ENCODE measurements at places on chromosomes 6 and 20.

GRCh38 chr6:106037060-106037459, 49.1 kb upstream of the PRDM1 start:
- peak; percentile 82 for DNase-seq

DNA sequence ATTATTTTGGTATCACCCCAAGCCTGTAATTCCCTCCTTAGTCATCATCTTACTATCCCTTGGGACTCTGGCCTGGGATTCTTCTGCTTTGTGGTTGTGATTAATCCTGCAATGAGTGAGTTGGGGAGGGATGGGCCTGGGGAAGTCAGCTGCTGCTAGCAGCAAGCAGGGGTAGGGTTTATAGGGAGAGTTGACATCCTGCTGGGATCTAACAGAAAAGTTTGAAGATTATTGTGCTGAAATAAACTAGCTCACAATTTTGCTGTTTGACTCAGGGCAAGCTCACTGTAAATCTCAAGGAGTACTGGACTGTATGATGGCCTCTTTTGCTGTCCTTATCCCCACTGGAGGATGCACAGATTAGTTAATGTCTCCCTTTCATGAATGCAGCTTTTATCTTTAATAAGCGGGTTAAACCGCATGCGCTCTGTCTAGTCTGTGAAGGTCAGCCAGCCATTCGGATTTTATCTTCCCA, 83.4 kb downstream of the JARID2 start:
- DNase-seq: peak; percentile 91

DNA sequence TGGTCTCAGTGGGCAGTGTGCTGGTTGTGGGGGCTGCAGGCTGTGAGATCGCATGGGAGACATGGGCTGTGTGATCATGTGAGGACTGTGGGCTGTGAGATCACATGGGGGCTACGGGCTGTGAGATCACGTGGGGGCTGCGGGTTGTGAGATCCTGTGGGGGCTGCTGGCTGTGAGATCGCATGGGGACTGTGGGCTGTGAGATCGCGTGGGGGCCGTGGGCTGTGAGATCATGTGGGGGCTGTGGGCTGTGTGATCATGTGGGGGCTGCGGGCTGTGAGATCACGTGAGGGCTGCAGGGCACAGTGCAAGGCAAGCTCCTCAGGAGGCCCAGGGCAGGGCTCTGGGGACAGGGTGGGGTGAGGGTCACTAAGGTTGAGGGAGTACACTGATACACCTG, 140.5 kb upstream of the CST7 start:
- DNase-seq: no peak

DNA sequence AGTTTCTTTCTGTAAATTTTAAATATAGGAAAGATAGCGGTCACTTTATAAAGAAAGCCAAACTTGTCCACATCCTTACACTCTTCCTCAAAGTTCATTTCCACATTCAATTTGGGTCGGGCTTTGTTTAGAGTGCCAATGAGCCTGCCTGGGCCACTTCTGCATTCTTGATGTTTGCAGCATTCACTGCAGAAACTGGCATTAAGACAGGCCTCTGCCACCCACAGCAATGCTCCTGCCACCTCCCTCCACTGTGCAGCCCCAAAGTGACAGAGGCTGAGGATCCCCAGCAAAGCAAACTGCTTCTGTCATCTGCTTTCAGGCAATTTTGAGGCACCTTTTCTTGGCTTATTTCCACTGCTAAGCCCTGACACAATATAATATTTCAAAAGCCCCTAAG, 61.2 kb downstream of the TNFAIP3 start:
- DNase-seq: no peak

DNA sequence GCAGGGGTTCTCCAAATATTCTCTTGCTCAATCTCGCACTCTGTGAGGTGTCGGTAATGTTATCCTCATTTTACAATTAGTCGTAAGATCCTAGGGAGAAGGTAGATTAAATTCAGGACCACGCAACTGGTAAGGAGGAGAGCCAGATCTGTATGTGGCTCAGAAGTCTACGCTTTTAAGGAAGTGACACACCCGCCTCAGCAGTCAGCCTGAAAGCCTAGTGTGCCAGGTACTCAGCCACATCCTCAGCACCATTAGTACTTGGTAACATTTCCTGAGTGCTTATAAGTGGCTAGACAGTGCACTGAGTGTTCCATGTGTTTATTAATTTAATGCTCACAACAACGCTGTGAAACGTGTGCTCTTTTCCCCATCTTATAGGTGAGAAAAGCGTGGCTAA, 63.7 kb downstream of the DHX35 start:
- no peak for DNase-seq

GRCh38 chr6:139751179-139751578, 376.7 kb upstream of the CITED2 start:
- no peak for DNase-seq

GRCh38 chr6:121951123-121951522, 448.3 kb upstream of the HSF2 start:
- no peak for DNase-seq

- DNase-seq: no peak
Measured at GRCh38 chr20:51318058-51318949, 224.2 kb downstream of the NFATC2 start.

DNA sequence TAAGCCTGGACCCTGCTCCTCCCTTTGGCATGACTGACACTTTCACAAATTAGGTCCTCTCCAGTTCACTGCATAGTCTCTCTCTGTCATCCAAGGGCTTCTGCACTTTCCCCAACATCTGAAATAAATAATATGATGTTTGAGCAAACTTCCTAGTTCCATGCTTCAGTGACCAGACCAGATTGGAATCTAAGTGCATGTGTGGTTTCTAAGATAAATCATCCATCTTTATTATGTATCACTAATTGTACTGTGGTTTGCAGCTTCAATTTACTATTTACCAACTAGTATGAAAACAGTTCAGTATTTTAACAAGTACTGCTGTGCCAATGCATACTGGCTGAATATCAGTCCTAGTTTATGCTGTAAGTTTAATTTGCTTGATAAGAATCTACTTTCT, 18.7 kb downstream of the SESN1 start:
- no peak for DNase-seq

DNA sequence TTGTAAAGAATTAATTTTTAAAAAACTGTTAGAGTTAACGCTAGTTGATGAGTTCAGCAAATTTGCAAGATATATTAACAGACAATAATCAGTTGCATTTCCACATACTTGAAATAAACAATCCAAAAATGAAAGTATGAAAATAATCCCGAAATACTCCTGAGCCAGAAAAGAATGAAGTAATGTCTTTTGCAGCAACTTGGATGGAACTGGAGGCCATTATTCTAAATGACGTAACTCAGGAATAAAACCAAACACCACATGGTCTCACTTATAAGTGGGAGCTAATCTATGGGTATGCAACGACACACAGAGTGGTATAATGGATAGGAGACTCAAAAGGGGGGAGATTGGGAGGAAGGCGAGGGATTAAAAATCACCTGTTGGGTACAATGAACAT, 872.9 kb upstream of the GJE1 start:
- peak; percentile 33 for DNase-seq

DNA sequence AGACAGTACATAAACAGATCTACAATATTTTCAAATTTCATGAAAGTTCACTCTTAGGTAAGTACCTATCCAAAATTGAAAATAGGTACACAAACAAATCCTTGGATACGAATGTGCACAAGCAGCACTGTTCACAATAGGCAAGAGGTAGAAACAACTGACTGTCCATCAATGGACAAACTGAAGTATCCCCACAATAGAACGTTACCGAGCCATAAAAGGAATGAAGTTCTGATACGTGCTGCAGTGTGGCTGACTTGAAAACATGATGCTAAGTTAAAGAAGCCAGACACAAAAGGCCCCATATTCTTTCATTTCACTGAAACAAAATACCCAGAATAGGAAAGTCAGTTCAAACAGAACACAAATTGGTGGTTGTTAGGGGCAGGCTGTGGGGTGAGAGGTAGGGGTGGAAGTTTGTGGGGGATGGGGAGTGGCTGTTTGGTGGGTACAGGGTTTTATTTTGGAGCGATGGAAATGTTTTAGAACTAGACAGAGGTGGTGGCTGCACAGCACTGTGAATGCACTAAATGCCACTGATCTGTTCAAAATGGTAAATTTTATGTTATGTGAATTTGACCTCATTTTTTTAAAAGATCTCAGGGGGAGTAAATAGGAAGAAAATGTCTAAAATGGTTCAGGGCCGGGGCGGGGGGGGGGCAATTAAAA, 89.5 kb downstream of the ZMYND8 start:
- DNase-seq: no peak

DNA sequence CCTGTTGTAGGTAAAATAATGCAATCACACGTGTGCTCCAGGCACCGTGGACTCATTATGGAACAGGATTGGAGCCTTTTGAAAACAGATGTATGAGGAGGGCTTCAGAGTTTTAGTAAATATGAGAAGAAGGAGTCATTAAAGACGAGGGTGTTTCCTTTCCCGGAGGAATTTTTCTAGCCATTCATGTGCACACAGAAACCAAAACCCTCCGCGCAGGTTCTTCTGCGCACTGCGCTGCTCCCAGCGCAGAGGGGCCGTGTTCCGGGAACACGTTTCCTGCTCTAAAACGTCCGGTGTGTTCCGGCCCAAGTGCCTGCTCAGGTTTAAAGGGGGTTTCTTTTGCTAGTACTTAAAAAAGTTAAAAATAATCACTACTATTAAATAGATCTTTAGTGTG, 11.6 kb downstream of the GPR31 start:
- DNase-seq: no peak

GRCh38 chr6:129590408-129591022, 119.5 kb downstream of the ARHGAP18 start:
- peak; percentile 93 for DNase-seq

DNA sequence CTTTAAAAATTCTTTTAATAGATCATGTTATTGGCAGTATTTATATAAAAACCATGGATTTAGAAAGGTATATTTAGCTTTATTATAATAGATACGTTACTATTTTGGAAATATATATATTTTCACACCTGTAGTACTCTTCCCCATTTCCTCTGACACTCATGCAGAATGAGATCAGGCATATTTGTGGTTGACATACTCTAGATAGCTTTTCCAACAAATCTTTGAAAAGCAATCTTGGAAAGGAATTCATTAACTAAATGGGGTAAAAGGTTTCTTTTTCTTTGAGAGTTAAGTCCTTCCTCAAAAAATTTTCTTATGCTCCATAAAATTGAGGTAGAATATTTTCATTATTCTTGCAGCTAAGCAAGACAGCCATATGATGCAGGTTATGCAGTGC, 14.5 kb downstream of the ASF1A start:
- peak; percentile 71 for DNase-seq

DNA sequence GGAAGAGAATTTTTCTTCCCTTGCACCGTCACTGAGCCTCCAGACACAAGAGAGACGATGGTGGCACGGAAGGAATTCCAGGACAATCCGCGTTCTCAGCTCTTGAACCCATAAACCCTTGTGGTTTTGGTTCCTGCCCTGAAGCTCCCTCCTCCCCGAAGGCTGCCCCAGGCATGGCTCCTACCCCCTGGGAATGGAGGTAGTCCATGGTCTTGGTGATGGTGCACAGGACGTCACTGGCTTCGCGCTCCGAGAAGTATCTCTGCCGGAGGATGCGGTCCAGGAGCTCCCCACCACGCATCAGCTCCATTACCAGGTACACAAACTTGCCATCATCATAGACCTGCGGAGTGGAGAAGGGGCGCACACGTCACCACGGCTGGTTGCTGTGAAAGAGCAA, 47.5 kb upstream of the MPC1 start:
- no peak for DNase-seq

- no peak for DNase-seq
Measured at GRCh38 chr20:30500829-30501440, 756.5 kb upstream of the DEFB115 start.

- peak; percentile 96 for DNase-seq
Measured at GRCh38 chr6:54801669-54802068, 44.9 kb upstream of the FAM83B start.

GRCh38 chr6:139242457-139243240, 49.1 kb downstream of the TXLNB start:
- DNase-seq: no peak

GRCh38 chr6:22024973-22025467, 271.8 kb downstream of the PRL start:
- no peak for DNase-seq

DNA sequence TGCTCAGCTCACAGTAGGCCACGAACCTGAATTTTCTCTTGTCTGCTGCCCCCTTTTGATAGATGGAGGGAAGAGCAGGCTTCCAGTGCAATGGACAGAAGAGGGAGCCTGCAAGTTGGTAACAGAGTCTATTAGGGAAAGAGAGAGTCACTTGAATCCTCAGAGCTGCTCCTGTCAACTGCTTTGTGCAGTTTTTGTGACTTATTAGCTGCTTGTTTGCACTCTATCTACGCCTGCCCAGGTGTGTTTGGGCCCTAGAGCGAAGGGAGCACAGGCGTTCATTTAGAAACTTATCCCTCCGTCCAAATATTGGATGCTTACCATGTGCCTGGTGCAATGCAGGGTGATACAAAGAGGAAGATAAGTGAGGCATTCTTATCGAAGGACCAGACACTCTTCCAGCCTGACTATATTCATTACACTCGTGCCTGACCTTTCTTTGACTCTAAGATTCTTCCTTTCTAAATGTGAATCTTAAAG, 11.6 kb upstream of the SLC2A12 start:
- peak; percentile 69 for DNase-seq

DNA sequence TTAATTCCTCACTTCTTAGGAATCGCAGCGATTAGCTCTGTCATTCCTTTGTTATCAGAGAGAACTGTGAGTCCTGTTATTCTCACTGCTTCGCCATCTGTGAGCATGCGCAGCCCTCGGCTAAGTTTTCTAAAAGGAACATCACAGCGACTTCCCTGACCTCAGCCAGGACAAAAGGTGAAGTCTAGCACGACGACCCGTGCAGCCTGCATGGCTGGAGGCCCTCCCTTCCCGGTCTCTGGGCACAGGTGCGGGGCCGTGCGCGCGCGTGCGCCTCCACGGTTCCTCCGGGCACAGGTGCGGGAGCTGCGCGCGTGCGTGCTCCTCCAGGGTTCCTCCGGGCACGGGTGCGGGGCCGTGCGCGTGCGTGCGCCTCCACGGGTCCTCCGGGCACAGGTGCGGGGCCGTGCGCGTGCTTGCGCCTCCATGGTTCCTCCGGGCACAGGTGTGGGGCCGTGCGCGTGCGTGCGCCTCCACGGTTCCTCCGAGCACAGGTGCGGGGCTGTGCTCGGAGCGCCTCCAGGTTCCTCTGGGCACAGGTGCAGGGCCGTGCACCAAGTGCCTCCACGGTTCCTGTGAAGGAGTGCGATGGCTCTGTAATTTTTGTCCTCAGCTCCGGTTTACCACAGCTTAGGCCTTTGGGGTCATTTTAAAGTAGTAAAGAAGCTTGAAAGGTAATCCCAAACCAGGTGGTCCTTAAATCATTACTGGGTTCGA, 212.3 kb downstream of the ERMARD start:
- DNase-seq: no peak
